Vagina (tissue), 2 donors: ENCODE measurements at places on chromosomes 5 and 9. TPM values are rescaled to one million over a fixed set of nuclear protein-coding genes. Genes with fewer than 3 reads are reported as not detected.

- H3K4me1 ChIP-seq = peaks cover 19% of the 10 kb centered on the region
- peak overlapping the region; percentile 76 for H3K4me3 ChIP-seq
- DNase-seq = no peak
- H3K36me3 ChIP-seq = no peaks in the 10 kb centered on the region
Measured at GRCh38 chr9:127225801-127226625, 38.6 kb upstream of the GARNL3 start.

DNA sequence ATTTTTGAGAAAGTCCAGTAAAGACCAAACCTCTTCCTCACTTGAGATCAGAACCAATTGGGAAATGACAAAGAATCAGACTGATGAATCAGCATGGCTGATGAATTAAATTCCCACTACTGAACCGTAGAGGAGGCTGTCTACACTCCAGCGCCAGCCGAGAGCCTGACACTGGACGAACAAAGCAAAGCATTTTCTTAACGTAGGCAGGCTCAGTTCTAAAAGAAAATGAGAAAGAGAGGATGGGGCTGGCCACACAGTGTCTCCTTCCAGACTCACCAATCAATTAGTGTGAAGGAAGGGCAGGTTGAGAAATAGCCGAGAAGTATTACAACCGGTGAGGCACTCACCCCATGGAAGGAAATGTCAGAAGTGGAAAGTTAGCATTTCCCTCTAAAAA lies 49.4 kb downstream of the ITGA1 start:
- DNase-seq = no peak
- H3K4me1 ChIP-seq = peaks cover 5% of the 10 kb centered on the region
- no peaks in the 10 kb centered on the region for H3K36me3 ChIP-seq

DNA sequence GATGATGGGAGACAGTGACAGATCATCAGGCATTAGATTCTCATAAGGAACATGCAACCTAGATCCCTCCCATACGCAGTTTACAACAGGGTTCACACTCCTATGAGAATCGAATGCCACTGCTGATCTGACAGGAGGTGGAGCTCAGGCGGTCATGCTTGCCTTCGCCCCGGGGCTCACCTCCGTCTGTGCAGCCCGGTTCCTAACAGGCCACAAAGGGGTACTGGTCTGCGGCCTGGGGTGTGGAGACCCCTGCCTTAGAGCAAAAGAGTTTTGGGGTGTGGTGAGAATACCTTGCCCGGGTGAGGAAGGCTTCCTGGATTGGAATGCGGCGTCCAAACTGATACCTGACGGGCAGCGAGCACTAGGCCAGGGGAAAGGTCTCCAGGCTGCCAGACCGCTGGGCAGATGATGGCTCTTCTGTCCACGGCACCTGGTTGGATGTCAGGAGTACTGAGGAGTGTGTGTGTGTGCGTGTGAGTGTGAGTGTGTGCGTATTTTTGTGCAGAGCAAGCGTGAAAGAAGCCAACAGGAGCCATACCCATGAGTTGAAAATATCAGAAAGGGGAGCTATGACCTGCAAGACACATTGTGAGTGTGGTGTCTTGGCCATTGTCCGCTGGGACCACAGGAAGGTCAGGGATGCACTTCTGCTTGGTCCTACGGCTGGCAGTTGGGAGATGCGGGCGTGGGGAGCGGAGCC lies 55.4 kb downstream of the ACER2 start:
- no peaks in the 10 kb centered on the region for H3K36me3 ChIP-seq
- peaks cover 9% of the 10 kb centered on the region for H3K4me1 ChIP-seq
- no peak for DNase-seq

DNA sequence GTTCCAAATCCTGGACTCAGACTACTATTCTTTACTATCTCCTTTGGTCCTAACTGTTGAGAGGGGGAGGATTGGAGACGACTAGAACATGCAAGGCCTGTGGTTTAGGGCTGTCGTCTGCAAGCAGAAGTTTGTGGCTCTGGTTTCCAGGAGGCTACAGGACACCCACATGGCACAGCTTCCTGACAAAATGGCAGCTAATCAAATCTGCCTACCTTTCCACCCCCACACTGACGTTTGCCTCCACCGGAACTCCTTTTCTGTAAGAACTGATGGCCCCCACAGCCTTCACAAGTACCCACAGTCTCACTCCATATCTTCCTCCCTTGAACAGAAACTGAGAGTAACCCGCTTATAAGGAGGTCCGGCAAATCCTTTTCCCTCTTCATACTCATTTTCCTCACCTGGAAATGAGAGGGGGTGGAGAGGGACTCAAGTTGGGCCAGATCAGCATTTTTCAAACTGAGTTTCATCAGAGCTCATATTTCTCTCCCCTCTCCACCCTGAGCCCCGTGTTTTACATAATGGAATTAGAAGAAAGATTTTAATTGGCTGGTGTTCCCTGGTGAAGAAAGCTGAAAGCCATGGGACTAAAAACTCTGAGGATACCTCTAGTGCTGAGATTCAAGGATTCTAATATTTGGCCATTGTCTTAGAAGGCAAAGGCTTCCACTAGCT lies 5.2 kb downstream of the SLC31A2 start:
- DNase-seq = peak; percentile 49
- peaks cover 25% of the 10 kb centered on the region for H3K36me3 ChIP-seq
- no peak overlapping the region for H3K4me3 ChIP-seq
- H3K4me1 ChIP-seq = peaks cover 32% of the 10 kb centered on the region

GRCh38 chr5:76386360-76386759 lies 16.7 kb upstream of the IQGAP2 start:
- no peaks in the 10 kb centered on the region for H3K27me3 ChIP-seq
- H3K36me3 ChIP-seq = no peaks in the 10 kb centered on the region
- H3K27ac ChIP-seq = no peak overlapping the region
- H3K4me3 ChIP-seq = no peak overlapping the region
- DNase-seq = no peak

GRCh38 chr9:121736934-121737462 lies 85.6 kb downstream of the DAB2IP start:
- DNase-seq = no peak
- no peaks in the 10 kb centered on the region for H3K36me3 ChIP-seq
- peaks cover 84% of the 10 kb centered on the region for H3K4me1 ChIP-seq
- H3K4me3 ChIP-seq = peak overlapping the region; percentile 52
- peak overlapping the region; percentile 85 for H3K27ac ChIP-seq
- H3K27me3 ChIP-seq = no peaks in the 10 kb centered on the region

FCHSD1 gene
- 42.2 TPM for total RNA-seq
